ENCODE measurements at places on chromosomes 5 and 9.

DNA sequence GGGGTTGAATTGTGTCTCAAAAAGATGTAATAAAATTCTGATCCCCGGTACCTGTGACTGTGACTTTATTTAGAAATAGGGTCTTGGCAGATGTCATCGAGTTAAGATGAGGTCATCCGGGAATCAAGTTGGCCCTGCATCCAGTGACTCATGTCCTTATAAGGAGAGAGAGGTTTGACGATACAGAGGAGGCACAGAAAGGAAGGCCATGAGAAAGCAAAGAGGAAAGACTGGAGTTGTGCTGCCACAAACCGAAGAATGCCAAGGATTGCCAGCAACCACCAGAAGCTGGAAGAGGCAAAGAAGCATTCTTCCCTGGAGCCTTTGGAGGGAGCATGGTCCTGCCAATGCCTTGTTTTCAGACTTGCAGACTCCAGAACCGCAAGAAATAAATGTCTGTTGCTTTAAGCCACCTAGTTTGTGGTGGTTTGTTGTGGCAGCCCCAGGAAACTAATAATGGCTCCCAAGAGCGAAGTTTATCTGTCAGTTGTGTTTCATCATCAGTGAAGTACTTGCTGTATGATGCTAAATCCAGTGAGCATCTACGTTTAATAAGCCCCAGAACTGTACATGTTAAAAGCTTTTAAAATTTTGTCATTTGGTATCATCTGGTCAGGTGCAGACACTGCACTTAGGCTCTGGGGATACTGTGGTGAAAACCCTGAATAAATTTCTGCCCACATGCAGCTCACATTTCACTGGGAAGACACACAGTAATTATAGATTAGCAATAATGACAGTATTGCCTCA lies 114.8 kb downstream of the TLE4 start:
- no peak for DNase-seq

- DNase-seq: no peak
Measured at GRCh38 chr9:841371-842209, at the start of gene DMRT1. DMRT1 (plus strand) TSS chr9:841697; CDS start chr9:841839, 142 bp downstream.

- no peak for DNase-seq
Measured at GRCh38 chr5:176352116-176352878, 9.3 kb downstream of the KIAA1191 start.

- no peak for DNase-seq
Measured at GRCh38 chr5:62969409-62970120, 390.9 kb downstream of the LRRC70 start.

DNA sequence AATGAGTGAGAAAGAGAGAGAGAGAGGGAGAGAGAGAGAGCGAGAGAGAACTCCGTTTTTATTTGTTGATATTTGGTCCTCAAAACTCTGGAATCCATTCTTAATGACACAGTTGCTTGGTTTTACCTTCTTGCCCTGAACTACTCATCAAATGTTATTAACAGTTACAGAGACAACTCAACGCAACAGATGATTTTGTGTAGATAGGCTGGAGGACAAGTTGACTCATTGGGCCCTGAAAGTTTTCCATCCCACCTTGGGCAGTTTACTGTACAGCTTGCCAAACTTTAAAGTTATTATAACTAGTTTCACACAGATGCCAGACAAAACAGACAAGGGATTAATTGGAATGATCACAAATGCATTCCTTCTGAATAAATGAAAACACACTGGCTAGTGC lies 339.9 kb downstream of the ARL15 start:
- DNase-seq: no peak

- DNase-seq: no peak
Measured at GRCh38 chr9:8571643-8572042, 772.1 kb upstream of the DMAC1 start.

DNA sequence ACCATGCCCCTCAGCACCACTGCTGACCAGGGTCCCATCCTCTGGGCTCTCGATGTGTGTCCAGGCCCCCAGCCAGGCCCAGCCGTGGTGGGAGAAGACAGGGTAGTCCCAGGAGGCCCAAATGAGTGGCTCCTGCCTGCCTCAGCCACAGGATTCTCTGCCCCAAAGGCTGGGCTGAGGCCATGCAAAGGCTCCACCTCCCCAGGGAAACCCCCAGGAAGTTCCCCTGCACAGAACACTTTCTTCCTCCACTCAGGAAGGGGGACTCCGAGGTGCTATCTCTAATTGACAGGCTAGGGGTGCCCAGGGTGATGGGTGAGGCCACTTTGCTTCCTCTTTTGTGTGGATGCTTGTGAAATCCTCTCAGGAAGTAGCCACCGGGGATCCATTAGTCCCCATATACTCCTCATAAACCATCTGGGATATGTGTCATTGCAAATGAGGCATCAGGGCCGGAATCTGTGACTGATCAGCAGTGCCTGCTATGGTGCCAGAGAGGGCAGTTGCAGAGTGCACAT lies 23.1 kb upstream of the TDRD7 start:
- no peak for DNase-seq

- DNase-seq: no peak
Measured at GRCh38 chr5:66861402-66861801, 265.2 kb downstream of the MAST4 start.

DNA sequence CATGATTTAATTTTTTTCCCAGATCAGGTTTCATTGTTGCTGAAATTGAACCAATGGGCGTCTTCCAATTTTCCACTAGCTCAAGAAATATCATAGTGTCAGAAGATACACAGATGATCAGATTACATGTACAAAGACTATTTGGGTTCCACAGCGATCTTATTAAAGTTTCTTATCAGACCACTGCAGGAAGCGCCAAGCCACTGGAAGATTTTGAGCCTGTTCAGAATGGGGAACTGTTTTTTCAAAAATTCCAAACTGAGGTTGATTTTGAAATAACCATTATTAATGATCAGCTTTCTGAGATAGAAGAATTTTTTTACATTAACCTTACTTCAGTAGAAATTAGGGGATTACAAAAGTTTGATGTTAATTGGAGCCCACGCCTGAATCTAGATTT lies 251.6 kb downstream of the ADGRV1 start:
- no peak for DNase-seq

DNA sequence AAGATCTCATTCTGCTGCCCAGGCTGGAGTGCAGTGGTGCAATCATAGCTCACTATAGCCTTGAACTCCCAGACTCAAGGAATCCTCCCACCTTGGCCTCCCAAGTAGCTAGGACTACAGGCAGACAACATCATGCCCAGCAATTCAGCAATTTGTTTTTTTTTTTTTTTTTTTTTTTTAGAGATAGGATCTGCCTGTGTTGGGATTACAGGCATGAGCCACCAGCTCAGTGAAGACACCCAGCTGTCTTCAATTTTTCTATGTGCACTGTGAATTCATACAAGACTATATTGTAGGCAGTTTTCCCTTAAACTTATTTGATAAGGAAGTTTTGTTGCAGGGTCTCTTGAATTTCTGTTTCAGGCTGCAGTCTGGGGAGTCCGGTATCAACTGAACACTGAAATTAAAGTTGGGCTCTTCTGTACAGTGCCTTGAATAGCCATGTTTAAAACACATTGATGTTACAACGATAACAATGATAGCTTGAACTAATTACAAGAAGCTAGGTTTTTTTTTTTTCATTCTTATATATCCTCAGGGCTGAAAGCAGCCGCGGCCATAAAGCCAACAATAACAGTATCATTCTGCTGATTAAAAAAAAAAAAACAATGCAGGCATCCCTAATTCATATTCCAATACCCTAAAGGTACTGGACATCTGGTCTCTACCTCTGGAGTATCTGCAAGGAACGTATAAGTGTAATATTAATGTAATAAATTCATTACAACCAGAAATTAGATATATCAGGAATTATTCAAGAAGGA lies 63.5 kb downstream of the MPDZ start:
- DNase-seq: no peak

- no peak for DNase-seq
Measured at GRCh38 chr5:62596096-62596495, 17.5 kb downstream of the LRRC70 start.

GRCh38 chr5:129768735-129769134 lies 20.8 kb downstream of the MINAR2 start:
- DNase-seq: no peak

DNA sequence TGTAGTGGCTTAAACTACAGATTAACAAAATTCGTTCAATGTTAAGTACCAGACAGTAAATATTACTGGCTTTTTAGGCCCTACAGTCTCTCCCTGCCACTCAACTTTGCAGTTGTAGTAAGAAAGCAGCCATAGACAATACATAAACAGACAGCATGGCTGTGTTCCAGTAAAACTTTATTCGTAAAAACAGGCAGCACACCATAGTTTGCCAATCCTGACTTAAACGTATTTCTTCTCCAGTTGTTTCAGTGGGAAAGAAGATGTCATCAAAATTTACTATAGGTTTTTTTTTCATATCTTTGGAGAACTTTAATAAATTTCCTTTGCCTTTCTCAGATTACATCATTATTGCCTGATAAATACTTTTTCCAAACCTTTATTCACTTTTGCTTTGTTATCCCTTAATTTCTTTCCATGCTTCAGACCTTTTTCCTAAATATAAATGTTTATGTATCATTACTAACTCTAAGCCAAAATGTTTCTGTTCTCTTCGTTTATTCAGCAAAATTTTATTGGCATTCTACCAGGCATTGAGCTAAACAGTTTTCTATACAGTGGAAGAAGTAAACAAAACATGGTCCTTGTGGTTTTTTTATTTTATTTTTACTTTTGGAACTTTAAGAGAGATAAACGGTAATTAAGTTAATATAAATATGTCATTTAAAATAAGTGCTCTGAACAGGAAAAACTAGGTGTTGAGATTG lies 64.5 kb downstream of the SLF1 start:
- DNase-seq: no peak

DNA sequence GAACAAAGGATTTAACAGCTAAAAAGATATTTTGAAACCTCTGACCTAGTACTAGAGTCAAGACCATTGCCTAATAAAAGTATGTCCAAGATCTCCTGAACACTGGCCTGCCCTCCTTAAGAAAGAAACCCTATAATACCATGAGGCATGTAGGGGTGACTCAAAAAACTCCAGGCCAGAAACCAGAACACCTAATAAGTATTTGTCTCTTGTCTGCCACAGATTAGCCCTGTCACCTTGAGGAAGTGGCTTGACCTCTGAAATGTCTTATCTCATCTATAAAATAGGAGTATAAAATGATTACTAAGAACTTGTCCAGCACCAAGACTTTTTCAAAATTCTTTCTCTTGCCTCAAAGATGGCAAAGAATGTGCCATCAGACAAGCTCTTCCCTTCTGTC lies 125.5 kb upstream of the RASGRF2 start:
- no peak for DNase-seq

- no peak for DNase-seq
Measured at GRCh38 chr5:18483451-18483850, 849.2 kb downstream of the TAF11L14 start.

DNA sequence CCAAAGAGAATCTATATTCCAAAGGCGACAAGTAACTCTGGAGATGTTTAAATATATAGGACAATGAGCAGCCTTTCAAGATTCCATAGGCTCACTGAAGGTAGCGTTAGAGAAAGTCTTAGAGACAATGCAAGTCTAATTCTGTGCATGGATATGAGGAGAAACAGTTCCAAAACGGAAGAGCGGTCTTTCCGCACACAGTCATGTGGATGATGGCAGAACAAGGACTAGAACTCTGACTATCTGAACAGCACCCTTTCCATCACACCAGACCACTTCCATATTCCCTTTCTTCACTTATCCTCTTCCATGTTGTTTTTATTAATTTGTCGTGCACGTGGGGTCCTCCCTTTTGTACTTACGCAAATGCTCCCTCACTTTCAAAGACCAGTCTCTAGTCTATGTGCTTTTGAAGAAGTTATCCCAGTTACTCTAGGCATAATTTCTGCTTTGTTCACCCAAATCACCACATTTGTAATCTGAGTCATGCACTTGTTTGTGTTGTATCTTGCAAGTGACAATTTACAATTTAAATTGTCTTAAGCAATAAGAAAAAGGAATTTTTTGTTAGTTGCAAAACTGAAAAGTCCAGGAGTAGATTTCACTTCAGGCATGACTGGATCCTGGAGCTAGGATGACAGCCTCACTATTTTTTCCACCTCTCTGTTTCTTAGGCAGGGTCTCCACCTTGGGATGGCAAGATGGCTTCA lies 116.0 kb upstream of the ADRA1B start:
- DNase-seq: no peak

- no peak for DNase-seq
Measured at GRCh38 chr5:77146896-77147295, 59.8 kb upstream of the ZBED3 start.

DNA sequence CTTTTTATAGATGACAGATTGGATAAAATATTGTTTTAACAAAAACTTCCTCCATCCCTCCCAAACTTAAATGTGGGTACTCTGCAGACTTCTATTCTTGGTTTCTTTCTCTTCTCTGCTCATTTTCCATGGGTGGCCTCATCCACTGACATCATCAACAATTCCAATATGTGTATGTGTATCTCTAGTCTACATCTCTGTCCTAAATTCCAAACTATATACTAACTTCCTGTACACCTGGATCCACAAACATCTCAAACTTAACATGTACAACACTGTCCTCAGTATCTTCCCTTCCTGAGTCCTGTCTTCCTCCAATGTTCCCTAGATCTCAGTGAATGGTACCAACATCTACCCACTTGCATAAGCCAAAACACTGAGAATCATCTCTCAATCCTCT lies 28.5 kb upstream of the CDK5RAP2 start:
- no peak for DNase-seq

DNA sequence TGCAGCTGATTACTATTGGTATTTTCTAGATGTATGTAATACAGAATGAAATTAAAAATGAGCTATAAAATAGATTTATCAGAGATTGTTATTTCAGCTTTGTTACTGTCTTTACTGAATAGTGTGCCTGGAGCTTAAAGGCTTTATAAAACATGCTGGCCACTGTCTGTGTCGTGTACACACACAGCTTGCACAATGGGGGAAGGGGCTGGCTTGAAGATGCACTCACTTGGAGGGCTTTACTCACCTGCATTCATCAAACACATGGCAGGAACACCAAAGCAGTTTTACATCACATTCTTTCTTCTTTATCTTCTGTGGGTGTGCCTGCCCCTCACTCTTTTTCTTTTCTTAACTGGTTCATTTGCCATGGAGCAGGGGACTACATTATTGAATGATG lies 60.9 kb downstream of the TLE4 start:
- no peak for DNase-seq

DNA sequence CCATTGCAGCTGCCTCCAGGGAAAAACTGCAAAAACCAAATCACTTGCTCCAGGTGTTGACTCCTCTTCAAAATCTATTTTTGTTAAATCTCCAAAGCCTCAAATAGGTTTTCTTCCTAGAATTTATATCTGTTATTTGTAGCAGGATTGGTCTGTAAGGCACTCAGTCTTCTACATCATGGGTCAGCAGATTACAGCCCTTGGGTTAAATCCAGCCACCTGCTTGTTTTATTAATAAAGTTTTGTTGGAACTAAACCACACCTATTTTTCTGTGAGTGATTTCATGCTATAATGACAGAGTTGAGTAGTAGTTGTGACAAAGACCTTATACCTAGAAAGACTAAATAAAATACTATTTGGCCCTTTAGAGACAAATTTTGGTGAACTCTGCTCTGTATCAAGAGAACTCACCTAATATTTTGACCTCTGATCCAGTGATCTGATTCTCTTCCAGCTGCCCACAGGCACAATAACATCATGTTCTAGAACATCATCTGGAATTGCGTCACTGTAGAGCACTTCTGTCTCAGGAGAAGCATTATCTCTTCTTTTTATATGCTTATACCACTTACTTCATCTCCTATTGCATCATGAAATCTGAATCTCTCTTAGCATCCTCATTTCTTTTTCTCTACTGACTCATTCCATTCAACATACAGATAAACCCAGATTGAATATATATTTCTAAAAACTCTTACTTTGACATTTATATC lies 130.1 kb downstream of the RPS23 start:
- DNase-seq: no peak

Data from right cardiac atrium (tissue), 5 donors.